T-helper 22 cell (primary cell): ENCODE measurements at places on chromosomes 2 and 18.

DNA sequence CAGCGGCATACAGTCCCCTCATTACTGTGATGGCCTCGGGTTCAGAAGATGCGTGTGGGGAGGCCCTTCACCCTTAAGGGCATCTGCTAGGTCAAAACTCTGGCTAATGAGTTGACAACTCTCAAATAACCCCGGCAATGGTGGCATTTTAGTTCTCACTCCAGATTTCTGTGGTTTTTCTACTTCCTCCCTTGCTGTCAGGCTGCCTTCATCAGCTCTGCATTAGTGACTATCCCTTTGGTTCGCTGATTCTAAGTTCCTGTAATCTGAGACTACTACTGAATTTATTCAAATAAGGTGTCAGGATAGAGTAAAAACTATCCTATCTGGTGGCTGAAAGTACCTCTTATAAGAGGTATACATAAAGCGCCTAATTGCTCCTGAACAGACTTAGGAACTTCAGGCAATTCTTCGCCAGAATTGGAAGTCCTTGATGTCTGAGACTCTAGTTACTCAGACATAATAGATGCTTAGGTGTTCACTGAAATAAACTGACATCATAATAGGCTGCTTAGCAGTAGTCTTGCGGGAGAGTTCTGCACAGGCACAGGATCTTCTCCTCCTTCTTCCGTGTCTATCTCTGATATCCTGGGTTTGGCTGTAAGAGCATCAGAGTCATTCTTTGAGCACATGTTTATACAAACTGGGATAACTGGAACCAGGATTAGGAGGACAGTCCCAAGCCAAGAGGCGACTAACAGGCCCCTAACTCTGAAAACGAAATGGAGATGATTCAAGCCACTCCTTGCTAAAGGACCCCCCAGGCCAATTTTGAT, 194.5 kb downstream of the DNER start:
- DNase-seq, result no peak

DNA sequence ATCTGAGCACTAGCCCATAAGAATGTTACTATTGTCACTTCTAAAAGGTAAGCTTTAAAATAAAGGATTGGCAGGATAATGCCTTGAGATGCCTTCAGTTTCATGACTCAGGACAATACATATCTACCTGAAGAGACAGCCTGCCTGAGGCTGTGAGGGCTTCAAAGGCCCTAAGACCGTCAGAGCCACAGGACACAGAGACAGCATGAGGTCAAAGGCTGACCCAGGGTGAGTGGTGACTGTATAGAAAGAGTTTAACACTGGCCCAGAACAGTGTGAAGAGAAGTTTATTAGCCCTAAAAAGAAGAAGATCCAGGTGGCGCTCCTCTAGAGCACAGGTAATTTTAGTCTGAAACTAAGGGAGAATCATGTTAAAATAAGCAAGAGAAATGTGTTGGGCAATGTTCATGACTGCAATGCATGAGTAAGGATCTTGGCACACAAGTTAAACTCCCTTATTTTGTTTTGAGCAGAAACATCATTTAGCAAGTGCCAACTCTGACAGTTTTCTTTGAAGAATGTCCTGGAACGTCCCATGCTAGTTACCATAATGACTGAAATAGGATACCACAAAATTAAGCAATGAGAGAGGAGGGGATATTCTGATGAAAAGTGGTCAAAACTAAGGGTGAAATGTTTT, 78.1 kb upstream of the FAM110C start:
- no peak for DNase-seq

- DNase-seq, result no peak
Observed at GRCh38 chr2:150357770-150358467, 129.5 kb downstream of the RND3 start.

GRCh38 chr18:13316063-13316462, 97.5 kb downstream of the LDLRAD4 start:
- DNase-seq, result no peak

GRCh38 chr2:26649322-26649721, 8.2 kb upstream of the CIB4 start:
- no peak for DNase-seq

DNA sequence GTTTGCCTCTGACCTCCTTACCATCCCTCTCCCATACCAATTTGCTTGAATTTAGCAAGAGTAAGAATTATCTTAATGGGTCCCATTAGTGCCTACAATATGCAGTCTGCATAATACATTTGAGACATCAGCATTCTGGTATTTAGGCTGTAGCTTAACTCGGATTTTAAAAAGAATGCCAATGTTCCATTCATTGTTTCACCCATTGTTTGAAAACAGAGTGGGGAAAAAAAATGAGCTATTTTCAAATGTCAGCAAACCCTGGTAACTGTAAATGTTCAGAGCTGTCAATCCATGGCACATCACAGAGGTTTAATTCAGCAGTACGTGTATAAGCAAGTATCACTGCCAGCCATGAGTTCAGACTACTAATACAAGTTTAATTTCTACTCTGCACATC, 61.9 kb upstream of the TSPYL6 start:
- no peak for DNase-seq

- DNase-seq, result no peak
Observed at GRCh38 chr2:112476434-112476833, 5.5 kb upstream of the TTL start.

- DNase-seq, result no peak
Observed at GRCh38 chr18:48813321-48813720, 137.4 kb downstream of the SMAD7 start.
